ENCODE measurements at places on chromosomes 13 and 19.
A peak's percentile ranks its signal among the peaks of the same experiment; 100 is the strongest.

DNA sequence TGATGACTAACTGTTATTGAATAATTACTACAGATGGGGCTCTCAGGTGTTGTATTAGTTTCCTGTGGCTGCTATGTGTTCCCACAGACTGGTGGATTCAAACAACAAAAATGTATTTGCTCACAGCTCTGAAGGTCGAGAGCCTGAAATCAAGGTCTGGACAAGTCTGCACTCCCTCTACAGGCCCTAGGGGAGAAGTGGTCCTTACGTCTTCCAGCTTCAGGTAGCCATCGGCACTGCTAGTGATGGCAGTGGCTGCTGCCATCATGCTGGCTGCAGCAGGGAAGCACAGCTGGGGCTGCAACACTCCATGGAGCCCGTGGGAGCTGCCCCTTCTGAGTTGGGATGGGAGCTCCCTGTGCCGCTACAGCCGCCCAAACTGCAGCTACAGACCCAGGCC, 1.9 kb downstream of the TEX26 start:
- DNase-seq = no peak

- DNase-seq = peak; percentile 91
Measured at GRCh38 chr19:36136964-36137686, 2.7 kb upstream of the CAPNS1 start.

- DNase-seq = no peak
Measured at GRCh38 chr19:30667227-30667626, 295.0 kb downstream of the ZNF536 start.

- DNase-seq = no peak
Measured at GRCh38 chr19:52398081-52398441, 412 bp downstream of the ZNF528 start.

GRCh38 chr13:44230071-44230470, 143.6 kb upstream of the SERP2 start:
- peak; percentile 20 for DNase-seq

DNA sequence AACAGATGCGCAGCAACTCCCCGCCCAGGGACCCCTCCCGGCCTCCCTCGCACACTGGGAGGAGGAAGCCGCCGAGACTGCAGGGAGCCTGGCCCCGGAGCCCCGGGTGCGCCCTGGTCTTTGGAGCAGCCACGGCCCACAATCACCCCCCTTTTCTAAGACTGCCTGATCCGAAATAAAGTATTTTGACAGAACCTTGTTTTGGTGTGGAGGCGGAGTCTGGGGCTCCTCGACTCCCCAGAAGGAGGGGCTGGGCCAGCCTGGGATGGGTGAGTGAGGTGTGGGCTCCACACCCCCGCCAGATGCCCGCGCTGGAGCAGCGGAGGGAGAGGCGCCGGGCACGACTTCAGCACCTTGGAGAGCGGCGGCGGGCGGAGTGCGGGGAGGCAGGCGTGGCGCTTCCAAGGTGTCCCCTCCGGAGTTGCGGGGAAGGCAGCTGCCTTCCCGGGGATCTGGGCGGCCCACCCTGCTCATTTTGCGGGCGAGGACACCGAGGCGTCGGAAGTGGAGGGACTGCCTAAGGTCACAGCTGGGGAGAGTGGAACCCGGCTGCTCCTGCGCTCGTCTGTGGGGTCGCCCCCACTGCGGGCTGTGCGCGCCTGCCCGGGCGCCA, 9.4 kb downstream of the SIRT6 start:
- DNase-seq = peak; percentile 24

- DNase-seq = no peak
Measured at GRCh38 chr19:11422163-11423065, 3.3 kb upstream of the RGL3 start.

GRCh38 chr19:13850910-13851733, 25.8 kb upstream of the NANOS3 start:
- peak; percentile 99 for DNase-seq

GRCh38 chr13:97627566-97627965, 193.6 kb downstream of the RAP2A start:
- peak; percentile 61 for DNase-seq

- no peak for DNase-seq
Measured at GRCh38 chr19:33497131-33497777, 24.3 kb downstream of the PEPD start.

DNA sequence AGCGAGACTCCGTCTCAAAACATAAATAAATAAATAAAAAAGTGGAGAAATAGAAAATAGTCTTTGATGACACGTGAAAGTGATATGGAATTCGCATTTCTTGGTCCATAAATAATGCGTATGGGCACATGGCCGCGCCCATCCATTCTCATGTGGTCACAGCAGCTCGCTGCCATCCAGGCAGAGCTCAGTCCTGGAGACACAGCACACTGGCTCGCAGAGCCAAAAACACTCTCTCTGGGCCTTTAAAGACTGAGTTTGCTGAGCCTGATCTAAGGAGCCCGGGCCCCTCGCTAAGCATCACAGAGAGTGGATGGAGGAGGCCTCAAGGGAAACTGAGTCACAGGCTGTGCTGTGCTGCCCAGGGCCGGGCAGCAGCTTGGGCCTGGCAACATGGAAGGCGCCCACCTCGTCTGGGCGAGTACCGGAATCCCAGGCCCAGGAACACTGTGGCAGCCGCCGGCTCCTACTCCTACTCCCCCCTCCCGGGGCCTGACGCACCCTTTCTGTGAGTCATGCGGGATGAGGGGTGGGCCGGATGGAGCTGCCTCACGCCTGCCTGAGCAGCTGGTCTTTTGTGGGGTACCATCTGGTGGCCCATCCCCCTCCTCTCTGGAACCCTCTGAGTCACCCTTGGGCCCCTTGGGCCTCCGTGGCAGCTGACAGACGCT, 28.9 kb upstream of the CACTIN start:
- peak; percentile 76 for DNase-seq

- DNase-seq = no peak
Measured at GRCh38 chr13:40023595-40024203, 368.2 kb downstream of the COG6 start.

DNA sequence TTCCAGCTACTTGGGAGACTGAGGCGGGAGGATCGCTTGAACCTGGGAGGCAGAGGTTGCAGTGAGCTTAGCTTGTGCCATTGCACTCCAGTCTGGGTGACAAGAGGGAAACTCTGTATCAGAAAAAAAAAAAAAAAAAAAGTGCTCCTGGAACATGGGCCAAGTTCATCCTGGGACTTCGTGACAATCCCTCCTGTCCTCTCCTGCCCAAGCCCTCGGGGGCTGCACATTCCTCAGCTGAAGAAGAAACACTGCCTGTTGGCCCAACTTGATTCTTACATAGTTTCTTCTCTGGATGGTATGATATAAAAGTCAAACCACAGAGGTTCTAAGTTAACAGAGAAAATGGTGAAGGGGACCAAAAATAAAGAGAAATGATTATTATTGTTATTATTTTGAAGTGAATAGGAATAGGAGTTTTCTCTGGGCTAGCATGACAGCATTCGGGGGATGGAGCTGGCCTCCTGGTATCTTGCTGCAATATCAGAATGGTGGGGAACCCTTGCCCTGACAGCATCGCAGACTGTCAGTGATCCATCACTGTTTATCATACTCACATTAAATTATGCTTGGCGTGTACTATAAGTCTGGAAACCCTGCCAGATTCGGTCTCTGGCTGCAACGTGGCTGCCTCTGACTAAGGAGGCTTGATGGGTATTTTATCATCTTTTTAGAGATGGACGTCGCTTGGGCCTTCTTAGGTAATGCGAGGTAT, 113.7 kb upstream of the OXGR1 start:
- no peak for DNase-seq

- peak; percentile 60 for DNase-seq
Measured at GRCh38 chr19:32287811-32288227, 57.6 kb upstream of the ZNF507 start.

DNA sequence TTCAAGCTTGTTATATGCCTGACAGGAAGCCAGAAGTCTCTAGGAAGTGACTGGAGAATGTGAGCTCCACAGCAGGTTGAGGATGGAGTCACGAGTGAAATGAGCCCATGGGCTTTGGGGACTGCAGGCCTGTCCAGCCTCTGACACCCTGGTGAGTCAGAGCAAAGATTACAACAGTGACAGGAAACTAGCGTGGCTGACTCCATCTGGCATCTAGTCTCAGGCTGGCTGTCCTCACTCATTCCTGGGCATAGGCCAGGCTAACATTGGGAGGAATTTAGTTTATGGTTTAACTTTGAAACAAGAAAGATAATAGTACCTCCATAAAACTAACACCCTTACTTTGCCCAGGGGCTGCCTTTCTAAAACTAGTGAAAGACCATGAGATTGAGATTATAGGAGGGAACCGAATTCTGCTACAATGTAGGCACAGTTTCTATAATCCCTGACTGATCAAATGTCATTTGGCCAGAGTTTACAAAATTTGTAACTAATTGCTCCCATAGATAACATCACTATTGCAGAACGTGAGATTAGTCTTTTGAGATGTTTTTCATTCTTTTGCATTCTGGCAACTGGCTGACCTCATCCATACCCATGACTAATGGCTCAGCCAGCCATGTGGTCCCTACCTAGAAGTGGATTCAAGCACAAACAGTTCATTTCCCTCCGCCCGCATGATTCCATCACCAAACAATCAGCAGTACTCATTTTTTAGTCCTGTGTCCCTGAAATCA, 28.4 kb downstream of the PSG1 start:
- DNase-seq = peak; percentile 92

GRCh38 chr13:95292622-95293021, 8.6 kb downstream of the ABCC4 start:
- DNase-seq = no peak

GRCh38 chr19:13057147-13057572, 45.5 kb downstream of the LYL1 start:
- DNase-seq = peak; percentile 34

DNA sequence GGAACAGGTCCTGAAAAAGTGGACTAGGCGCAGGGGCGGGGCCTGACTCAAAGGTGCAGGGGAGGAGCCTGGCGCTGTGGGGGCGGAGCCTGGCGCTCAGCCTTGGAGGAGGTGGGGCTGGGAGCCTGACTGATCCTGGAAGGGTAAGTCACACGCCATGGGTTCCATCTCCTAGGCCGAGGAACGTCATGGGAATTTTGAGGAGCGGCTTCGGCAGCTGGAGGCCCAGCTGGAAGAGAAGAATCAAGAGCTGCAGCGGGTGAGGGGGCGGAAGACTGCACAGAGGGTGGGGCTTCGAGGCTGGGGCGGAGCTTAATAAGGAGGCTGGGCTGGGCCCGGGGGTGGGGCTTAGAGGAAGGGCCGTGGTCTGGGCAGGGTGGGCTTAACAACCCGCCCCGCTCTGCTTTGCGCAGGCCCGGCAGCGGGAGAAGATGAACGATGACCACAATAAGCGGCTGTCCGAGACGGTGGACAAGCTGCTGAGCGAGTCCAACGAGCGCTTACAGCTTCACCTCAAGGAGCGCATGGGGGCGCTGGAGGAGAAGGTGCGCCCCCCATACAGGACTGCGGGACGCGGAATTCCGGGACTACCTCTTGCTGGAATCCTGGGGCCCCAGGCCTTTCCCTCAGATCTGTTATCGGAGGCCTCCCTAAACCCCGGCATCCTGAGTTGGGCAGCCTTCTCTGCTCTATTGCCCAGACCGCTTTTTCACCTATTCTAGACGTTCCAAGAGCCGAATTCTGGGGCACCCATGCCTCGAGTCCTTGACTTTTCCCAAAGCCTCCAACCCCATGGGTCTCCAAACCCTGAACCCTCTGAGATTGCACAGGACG, 14.5 kb downstream of the PPFIA3 start:
- no peak for DNase-seq

DNA sequence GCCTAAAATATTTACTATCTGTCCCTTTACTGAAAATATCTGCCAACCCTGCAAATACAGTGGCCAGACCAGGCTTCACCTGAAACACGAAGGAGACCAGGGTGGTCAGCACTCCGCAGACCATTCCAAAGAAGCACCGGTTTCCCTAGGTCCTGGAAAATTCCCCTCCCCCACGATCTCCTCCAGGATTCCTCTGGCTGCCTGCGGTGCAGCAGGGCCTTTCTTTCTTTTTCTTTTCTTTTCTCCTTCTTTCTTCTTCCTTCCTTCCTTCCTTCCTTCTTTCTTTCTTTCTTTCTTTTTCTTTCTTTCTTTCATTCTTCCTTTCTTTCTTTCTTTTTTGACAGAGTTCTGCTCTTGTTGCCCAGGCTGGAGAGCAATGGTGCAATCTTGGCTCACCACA, 152.7 kb downstream of the USP12 start:
- no peak for DNase-seq

GRCh38 chr13:75813323-75813722, 177.2 kb downstream of the LMO7 start:
- no peak for DNase-seq

DNA sequence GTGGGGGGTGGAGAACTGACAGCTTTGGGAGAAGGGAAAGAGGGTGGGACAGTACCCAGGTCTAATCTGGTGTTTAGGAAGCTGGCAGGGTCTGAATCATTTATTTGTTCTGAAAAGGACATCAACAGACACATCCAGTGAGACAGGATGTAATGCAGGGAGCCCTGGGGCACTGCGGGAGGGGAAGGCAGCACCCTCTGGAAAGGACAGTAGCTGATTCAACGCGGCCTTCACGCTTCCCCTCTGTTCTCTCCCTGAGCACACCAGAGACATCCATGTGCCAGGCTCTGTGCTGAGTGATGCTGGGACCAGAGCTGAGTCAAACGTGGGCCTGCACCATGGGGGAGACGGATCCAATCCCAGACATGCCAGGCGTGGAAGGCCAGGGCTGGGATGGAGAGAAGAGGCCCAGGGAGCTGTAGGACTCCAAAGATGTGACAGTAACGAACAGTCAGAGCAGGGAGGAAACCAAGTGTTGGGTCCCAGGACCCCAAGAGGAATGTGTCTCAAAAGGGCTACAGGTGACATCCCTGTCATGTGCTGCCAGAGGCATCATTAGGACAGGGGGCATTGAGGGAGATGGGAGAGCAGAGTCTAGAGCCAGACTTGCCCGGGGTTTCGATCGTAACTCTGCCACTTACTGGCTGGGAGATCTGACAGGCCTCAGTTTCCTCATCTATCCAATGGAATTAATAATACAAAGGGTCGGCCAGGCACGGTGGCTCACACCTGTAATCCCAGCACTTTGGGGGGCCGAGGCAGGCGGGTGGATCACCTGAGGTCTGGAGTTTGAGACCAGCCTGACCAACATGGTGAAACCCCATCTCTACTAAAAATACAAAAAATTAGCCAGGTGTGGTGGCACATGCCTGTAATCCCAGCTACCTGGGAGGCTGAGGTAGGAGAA, 1.7 kb downstream of the ETFB start:
- DNase-seq = peak; percentile 94

GRCh38 chr13:66036024-66036614, 1194.0 kb downstream of the PCDH9 start:
- DNase-seq = no peak

- DNase-seq = no peak
Measured at GRCh38 chr13:99477493-99477892, 23.8 kb upstream of the TM9SF2 start.

GRCh38 chr19:45142726-45143110, 18.1 kb downstream of the NKPD1 start:
- DNase-seq = no peak

- DNase-seq = no peak
Measured at GRCh38 chr19:748274-748598, 2.7 kb upstream of the MISP start.

DNA sequence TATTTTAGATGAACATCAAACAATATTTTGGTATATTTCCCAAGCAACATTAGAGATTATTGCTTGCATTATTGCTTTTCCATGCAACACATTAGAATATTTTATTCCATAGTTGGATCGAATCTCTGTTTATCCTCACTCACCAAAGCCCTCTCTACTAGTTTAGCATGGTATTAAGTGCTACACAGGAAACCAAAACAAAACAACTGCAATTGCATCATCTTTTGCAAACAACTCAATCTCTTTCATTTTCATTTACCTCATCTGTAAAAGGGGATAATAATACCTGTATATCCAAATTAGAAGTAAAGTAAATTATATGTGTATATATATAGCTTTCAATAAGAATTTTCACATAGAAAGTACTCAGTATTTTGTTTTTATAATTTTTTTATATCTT, 147.8 kb upstream of the PCDH9 start:
- no peak for DNase-seq

All from PC-3 (cell line).